ENCODE measurements at places on chromosomes 1 and 21. TPM values are rescaled to one million over a fixed set of nuclear protein-coding genes. Genes with fewer than 3 reads are reported as not detected.

EPHB2 gene
- 15.1 TPM for total RNA-seq

CRABP2 gene
- total RNA-seq = 132 TPM

FHAD1 gene
- total RNA-seq = not detected

NCF2 gene
- total RNA-seq = 52.6 TPM

SERPINC1 gene
- total RNA-seq = 0.24 TPM

BGLAP gene
- total RNA-seq = not detected

TCHH gene
- under 0.01 TPM for total RNA-seq

C1QA gene
- not detected for total RNA-seq

MROH9 gene
- not detected for total RNA-seq

PALMD gene
- total RNA-seq = 4.7 TPM

CFAP57 gene
- total RNA-seq = 1.9 TPM

GPR52 gene
- total RNA-seq = 0.21 TPM

CFAP74 gene
- not detected for total RNA-seq

RNF11 gene
- 79.1 TPM for total RNA-seq

CRYBG2 gene
- 51.1 TPM for total RNA-seq

CD52 gene
- not detected for total RNA-seq

LCE2B gene
- not detected for total RNA-seq

HMGCS2 gene
- not detected for total RNA-seq

TRIM17 gene
- 2.2 TPM for total RNA-seq

NPR1 gene
- not detected for total RNA-seq

LAX1 gene
- under 0.01 TPM for total RNA-seq

AK5 gene
- total RNA-seq = not detected

S100B gene
- not detected for total RNA-seq

CLEC20A gene
- total RNA-seq = not detected

OLFM3 gene
- total RNA-seq = not detected

SNX27 gene
- total RNA-seq = 18.8 TPM

PCBP3 gene
- total RNA-seq = 0.43 TPM

NTPCR gene
- total RNA-seq = 23.4 TPM

OR2M3 gene
- total RNA-seq = not detected

KLHL21 gene
- 81.4 TPM for total RNA-seq

IQCC gene
- 2.3 TPM for total RNA-seq

Measured in tracheal epithelial cell (primary cell).